ENCODE measurements at places on chromosomes 2 and 18.

- no peak for DNase-seq
These were observed 48.7 kb upstream of the OTOF start for GRCh38 chr2:26526589-26526988.

DNA sequence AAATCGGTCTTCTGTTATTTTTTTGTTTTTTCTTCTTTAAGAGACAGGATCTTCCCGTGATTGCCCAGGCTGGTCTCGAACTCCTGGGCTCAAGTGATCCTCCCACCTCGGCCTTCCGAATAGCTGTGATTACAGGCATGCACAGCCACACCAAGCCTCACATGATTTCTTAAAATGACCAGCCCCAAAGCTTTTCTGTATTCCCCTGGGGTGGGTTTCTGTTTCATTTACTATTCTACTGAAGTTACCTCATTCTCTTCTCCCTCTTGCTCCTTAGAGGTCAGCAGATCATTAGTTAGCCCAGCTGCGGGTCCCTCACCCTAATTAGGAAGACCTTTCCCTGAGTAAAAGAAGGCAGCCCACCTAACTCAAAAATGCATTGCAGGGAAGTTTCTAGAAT is 27.6 kb downstream of the SLC1A4 start:
- DNase-seq: no peak

GRCh38 chr2:99609851-99610381 is 120.1 kb upstream of the REV1 start:
- no peak for DNase-seq

- DNase-seq: no peak
These were observed 49.3 kb downstream of the TMX3 start for GRCh38 chr18:68665628-68666027.

DNA sequence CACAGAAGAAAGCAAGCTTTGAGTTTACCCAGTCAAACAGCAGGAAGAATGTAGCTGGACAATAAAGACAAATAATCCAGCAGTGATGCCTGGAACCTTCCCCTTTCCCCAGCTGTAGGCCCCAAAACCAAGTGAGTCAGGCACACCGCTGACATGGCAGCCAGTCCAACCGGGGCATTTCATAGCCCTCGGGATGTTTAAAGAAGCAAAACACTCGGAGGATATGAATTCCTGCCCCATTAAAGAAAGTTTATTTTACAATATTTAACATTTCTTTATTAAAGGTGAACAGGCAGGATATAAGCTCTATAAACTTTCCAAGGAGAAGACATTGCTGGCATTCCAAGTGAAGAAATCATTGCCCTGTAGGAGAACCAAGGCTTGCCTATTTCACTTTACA is 507.6 kb upstream of the TNP1 start:
- DNase-seq: no peak

- no peak for DNase-seq
These were observed 12.6 kb downstream of the ZBTB7C start for GRCh38 chr18:48396561-48396960.

DNA sequence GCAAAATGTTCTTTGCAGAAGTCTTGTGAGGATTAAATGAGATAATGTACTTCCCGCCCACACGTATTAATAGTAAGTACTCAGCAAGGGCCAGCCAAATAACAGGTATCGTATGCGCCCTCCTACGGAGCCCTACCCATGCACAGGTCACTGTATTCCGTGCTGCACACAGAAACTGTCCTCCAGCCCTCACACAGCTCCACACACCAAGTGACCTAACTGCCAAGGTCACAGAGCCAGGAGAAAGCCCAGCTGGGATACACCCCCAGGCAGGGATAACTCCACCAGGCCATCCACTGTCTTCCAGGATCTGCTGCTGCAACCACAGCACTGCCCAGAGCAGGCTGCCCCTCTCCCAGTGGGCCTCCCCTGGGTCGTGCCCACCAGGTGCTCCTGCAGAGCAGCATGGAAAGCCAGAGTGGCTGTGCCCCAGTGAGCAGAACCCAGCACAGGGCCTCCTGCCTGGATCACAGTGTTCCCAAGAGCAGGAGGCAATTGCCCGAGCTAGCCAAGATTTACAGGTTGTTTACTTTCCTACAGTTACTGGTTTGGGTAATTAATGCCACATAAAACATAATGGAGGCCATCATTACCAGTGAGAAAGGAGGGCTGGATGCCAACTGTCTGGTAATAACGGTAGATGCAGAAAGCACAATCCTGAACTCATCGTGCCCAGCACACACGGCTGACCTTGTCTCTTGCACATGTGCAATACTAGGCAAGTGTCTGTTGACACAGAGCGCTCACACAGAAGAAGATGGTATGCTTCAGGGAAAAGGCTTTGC is 24.4 kb downstream of the TFCP2L1 start:
- DNase-seq: peak; percentile 78

- no peak for DNase-seq
These were observed 10.6 kb downstream of the C18orf63 start for GRCh38 chr18:74326231-74326630.

DNA sequence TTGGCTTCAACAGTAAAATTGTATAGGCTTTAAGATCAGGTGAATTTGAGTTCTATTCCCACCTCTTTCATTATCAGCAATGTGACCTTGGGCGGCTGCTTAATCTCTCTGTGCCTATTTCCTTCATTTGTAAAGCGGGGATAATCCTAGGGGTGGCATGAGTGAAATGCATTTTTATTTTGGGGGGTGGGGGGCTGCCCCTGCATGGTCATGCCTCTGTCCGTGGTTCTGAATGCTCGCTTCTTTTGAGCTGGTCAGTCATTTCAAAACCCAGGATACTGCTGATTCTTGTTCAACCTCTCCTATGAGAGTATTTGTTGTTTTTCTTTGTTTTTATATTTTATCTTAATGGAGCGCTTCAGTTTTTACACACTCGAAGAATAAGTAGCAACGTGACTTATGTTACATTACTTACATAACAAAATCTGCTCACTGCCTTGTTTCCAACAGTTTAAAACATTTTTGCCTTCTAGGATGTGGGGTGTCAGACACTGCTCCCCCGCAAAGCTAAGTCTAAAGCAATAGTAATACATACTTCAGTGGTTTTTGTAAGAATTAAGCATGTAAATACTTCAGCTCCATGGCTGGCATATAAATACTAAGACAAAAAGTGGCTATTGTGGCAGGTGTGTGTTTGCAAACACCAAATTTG is 152.6 kb upstream of the PELI1 start:
- DNase-seq: no peak

DNA sequence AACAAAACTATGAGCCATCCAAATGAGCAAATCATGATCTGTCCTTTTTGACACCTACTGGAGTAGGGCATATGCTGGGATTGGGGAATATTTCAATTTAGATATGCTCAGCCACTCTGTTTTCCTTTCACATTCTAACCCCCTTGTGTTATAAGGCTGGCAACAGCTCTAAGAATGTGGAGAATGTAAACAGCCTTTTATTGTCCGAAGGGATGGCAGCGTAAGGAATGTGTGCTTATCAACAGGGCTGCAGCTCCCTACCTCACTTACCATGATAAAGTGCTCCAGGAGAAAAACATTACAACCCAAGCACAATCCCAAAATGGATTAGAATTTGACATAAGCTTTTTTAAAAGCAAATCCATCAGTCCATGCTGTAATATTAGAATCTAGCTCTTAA is 2.2 kb downstream of the NXPH2 start:
- no peak for DNase-seq

DNA sequence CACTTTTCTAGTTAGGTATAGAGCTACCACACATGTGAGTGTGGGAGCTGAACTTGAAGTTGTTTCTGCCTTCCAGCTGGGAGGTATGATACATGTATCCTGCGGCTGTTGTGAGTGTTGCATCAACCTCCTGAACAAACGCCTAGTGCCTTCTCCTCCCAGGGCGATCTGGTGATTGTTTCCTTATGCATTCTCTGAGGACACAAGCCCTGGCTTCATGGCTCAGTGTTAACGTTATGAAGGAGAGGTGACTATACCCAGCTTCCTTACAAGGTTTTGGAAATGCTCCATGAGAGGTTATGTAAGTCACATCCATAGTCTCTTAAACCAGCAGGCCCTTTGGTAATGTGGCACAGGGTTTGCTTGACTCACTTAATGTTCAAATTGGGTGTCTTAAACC is 64.9 kb downstream of the SPRED2 start:
- DNase-seq: no peak

GRCh38 chr18:944440-944839 is 39.8 kb downstream of the ADCYAP1 start:
- no peak for DNase-seq

GRCh38 chr18:8231316-8231715 is 377.9 kb upstream of the RAB12 start:
- DNase-seq: no peak

DNA sequence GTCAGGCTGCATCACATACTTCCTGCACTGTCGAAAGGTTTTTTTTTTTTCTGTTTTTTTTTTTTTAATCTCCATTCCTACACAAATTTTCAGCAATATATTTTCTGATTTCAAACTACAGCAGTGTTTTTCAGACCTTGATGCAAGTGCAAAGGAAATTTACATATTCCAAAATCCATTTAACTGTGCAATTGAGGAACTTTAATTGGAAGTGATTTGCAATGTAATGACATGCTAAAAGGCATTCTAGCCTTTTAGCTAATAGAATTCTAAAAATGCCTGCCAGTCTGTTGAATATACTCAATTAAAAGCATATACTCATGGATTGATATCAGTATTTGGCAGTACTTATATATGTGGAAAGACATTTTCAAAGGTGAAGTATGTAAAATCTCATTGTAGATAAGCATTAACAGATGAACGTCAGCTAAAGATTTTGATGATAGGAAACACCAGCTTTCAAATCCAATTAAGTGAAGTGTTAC is 210.5 kb downstream of the OTX1 start:
- no peak for DNase-seq

DNA sequence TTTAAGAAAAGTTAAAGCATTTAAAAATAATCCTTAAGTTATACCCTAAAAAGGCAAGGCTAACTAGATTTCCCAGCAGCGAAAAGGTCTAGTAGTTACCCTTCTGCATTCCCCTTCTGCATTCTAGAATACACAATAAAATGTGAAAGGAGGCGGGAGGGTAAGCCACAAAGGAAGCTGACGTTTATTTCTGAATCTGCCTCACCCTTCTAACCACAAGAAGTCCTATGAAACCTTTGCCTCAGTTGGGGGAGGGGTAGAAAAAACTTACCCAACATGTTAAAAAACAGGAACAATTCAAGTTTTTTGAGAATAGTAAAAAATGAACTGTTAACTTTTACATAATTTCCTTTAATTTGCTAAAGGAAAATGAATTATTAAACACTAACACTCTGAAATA is 11.3 kb downstream of the STK17B start:
- no peak for DNase-seq

DNA sequence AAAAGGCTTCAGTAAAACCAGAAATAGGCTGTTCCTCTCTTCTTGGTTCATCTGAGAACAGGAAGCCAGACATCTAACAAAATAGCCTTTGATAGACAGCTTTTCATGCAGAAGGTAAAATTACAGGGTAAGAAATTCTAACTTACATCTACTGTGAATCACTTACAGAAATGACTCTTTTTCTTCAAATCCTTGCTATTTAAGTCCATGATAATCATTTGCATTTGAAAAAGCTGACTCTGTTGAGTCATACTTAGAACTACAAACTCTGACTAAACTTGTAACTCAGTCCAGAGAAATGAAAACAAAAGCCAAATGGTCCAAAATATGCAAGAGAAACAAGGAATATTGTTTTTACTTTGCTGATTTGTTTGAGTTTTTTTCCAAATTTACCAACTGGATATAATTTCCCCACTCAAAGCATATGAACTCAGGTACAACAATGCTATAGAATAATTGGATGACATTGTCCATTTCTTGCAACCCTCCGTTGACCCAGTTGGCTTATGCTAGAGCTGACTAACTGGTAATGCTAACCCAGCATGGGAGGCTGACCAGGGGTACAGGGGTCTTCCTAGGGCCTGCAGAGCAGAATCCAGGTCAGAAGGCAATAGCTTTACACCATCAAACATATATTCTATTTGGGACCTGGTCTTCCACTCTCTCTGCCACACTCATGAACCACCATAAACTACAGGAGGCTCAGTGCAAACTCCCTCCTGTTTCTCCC is 18.8 kb upstream of the MREG start:
- no peak for DNase-seq

DNA sequence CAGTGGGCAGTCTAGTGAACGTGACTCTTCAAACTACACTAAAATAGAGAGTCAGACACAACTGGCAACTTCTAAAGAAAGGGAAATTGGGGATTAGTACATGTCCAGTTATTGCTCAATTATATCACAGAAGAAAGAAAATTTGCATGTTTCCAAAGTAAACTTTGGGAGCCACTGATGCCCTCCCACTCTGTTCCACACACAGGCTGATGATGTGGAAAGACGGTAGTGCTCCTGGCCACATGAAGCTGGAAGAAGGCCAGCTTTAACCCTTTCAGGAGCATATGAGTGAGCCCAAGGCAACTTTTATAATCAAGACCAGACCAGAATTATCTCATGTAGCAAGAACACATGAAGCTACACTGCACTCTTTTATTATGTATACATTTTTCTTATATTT is 141.0 kb downstream of the NR4A2 start:
- DNase-seq: no peak

- DNase-seq: no peak
These were observed 72.0 kb downstream of the SPRED2 start for GRCh38 chr2:65360441-65360840.

DNA sequence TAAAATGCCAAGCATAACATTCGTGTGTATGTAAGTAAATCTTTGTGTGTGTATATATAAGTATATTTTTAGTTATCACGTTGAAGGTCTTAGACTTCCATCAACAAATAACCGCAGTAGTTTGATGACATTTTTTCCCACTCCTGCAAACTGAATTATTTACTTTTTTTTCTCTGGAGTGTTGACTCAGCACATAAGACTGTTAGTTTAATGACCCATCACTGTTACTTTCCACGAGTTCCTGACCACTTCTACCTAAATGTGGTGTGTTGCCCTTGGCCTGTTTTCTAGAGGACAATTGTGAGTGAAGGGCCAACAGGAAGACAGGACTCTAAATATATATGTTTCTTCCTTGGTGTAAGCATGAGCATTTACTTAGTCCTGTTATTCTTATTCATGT is 71.3 kb upstream of the TXNDC2 start:
- no peak for DNase-seq

GRCh38 chr18:47397671-47398319 is 146.3 kb upstream of the SKOR2 start:
- no peak for DNase-seq

DNA sequence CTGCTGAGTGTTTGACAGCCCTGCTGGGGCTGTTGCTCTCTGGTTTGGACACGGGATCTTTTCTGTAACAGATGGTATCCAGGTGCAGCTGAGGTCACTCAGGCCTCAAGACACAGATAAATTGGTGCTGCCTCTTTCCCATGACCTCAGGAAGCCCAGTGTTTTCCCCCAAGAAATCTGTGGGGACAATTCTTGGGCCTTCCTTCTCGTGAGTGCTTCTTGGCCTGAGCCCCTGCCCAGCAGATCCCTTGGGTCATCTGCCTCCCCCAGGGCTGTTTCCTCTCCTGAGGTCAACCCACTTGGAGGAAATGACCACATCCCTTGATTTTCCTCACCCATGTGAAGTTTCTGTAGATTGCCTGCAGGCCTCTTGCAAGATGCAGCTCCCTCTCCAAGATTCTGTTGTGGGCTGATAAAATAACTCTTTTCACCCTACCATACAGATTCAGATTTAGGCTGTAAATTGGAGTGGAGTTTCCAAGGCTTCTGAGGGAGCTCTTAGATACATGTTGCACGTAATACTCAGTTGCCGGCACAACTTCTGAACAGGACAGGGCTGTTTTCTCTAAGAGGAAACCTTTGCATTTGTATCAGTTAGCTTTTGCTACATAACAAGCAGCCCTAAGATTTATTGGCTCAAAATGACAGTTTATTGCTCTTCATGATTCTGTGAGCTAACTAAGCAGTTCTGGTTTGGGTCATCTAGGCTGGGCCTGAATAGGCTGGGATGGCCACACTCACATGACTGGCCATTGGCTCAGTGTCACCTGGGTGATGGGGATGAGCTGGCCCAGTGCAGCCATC is 13.1 kb downstream of the ZAP70 start:
- no peak for DNase-seq

Measured in NCI-H2081 treated with DMSO at 0.1 percent for 48 hours (cell line).